ENCODE measurements at places on chromosomes 5 and 9. TPM values are rescaled to one million over a fixed set of nuclear protein-coding genes. Genes with fewer than 3 reads are reported as not detected.

The HSD17B3 gene
- 0.24 TPM for total RNA-seq

DNA sequence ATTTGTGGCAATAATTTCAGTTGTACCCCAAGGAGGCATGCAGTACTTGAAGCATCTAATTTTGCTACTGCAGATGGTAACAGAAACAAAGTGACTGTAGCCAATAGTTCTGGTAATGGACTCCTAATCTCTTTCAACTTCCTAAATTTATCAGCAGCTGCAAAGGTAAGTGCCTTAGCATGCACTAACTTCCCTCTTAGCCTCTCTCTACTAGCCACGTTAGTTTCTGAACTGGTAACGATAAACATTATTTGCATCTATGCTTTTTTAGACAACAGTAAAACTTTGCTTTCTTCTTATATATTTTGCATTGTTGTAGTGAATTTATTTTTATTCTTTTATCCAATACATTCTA lies 6.2 kb upstream of the CKS2 start:
- no peak for DNase-seq

- no peak for DNase-seq
Observed at GRCh38 chr5:39462211-39462610, 37.4 kb upstream of the DAB2 start.

DNA sequence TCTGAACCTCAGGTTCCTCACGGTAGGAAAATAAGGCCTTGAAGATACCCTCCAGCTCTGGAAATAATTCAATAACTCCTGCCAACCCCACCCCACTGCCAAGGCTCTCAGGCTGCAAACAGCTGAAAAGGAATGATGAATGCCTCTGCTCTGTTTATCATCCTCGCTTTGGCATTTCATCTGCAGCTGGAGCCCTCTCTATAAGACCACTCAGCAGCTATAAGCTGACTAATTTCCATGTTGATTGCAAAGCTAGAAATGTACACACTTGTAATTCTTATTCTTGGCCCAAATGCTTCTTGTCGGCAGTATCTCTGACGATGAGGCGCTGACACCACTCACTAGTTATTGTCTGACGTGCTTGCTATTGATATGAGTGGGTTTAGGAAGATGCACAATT lies 408.4 kb upstream of the NMUR2 start:
- no peak for DNase-seq

DNA sequence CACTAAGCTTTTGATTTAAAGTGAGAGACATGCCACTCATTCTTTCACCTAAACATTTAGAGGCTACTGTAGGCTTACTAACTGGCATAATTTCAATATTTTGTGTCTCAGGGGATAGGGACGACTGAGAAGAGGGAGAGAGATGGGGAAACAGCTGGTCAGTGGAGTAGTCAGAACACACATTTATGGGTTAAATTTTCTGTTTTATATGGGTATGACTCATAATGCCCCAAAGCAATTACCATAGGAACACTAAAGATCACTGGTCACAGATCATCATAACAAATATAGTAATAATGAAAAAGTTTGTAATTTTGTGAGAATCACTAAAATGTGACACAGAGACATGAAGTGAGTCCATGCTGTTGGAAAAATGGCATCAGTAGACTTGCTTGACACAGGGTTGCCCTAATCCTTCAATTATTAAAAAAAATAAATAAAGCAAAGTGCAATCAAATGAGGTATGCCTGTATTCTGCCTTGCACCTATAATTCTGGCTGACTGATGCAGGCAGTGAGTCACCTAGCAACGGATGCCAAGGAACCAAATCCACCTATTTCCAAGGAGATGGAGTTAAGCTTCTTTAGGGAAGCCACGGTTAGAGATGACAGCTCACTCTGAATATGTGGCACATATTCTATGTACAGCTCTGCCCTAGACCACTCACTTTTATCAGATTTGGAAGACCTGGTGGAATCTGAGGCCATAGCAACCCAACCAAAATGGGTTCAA lies 166.1 kb downstream of the MARCHF11 start:
- DNase-seq: no peak

DNA sequence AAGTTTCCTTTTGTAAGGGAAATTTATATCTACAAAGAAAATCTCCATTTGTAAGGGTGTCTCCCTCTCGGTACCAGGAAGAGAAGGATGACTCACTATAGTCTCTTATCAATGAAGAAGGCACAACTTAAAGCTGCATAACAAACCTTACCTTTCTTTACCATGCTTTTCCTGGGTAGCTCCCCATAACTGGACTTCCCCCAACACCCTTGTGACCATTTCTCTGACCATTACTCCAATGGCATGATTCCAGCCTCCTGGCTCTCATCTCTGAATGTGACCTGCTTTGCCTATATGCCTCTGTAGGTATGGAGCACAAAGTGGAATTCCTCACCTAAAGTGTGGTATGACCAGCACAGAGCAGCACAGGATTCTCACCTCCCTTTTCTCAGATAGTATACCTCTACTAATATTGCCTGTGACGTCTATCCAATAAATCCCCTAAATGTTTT lies 62.8 kb downstream of the GNA14 start:
- peak; percentile 18 for DNase-seq

DNA sequence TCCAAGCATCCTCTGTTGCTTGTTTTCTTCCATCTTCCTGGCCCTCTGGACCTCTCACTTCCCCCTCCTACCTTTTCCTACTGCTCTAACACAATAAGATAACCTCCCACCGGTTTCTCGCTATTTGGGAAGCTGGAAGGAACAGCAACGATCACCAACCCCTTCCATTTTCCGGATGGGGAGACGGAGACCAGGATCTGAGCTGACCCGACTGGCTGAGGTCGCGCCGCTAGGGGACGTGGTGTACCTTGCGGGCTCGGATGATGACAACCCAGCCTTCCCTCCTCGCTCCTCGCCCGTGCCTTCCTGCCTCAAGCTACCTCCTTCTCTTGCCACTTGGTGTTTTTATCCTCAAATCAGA lies 1.9 kb downstream of the LPAR1 start:
- peak; percentile 59 for DNase-seq

The MYOZ3 gene
- total RNA-seq: 8.1 TPM

GRCh38 chr5:122933956-122934355 lies 88.5 kb downstream of the SNX24 start:
- DNase-seq: no peak

The FAM169A gene
- 37.6 TPM for total RNA-seq

The LCN12 gene
- 0.38 TPM for total RNA-seq

DNA sequence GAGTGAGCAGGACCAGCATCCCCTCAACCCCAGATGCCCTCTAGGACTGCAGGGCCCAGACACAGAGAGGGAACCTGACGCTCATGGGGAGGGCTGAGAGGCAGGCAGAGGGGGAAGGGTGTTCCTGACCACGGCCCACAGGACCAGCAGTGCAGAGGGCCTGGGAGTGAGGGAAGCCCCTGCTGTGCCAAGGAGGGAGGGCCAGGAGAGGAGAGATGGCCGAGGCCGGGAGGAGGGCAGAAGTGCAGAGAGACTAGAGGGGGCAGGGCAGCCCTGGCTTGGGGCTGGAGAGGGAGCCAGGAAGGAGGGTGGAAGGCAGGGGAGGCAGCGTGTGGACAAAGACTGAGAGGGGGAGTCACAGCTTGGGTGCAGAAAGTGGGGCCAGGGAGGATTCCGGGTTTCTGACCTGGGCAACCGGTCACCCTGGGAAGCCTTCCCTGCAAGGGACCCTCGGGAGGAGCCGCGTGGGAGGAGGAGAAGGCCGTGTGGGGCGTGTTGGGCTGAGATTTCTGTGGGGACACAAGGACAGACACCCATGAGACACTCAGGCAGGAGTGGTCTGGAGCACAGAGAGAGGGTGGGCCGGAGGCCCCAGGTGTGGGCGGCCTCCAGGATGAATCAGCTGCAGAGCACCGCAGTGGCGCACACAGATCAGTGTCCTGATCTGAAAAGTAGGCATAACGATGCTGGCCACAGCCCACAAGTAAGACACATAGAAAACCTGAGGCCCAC lies 117.5 kb downstream of the ADAMTS2 start:
- peak; percentile 81 for DNase-seq

DNA sequence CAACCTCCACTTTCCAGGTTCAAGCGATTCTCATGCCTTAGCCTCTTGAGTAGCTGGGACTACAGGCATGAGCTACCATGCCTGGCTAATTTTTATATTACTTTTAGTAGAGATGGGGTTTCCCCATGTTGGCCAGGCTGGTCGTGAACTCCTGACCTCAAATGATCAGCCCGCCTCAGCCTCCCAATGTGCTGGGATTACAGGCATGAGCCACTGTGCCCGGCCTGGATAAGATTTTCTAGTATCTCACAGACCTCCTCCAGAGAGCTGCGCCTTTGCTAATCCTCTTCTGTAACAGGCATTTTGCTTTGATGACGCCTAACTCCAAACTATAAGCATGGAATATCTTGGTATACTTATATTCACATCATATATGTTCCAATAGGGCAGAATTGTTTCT lies 99.4 kb downstream of the FSTL4 start:
- no peak for DNase-seq

The BARHL1 gene
- 0.07 TPM for total RNA-seq

DNA sequence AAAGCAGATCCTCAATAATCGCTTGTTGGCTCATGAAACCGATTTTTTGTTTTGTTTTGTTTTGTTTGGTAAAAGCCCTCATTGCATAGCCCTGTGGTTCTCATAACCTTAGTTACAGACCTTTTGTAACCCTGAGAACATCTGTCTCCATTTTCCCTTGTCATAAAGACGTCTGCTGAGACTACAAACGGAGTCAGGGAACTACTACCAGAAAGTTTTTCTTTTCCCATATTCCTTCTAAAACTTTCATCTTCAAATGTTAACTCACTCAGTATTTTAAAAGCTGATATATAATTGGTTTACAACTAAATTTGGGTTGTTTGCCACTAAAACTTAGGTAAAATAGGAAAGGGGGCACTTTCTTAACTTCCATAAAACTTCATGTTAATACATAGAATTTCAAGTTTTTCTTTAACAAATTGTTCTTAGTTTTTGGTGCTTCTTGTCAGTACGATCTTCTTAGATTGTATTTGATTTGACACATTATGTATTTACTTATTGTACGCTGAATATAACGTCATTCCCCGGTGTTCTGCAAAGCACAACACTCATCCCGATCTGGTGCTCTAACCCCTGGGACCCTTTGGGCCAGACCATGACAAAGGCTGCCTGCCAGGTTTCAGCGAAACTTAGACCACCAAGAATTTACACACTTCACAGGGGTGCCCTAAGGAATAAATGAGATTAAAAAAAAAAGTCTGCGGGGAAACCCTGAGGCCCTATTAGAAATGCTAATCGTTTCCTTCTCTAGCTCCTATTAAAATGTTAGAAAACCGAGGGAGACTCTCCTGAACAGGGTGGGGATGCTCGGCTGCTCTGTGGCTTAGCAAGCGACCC lies 1.1 kb upstream of the ANP32B start:
- no peak for DNase-seq

- no peak for DNase-seq
Observed at GRCh38 chr9:108831496-108832178, 24.1 kb downstream of the ACTL7B start.

DNA sequence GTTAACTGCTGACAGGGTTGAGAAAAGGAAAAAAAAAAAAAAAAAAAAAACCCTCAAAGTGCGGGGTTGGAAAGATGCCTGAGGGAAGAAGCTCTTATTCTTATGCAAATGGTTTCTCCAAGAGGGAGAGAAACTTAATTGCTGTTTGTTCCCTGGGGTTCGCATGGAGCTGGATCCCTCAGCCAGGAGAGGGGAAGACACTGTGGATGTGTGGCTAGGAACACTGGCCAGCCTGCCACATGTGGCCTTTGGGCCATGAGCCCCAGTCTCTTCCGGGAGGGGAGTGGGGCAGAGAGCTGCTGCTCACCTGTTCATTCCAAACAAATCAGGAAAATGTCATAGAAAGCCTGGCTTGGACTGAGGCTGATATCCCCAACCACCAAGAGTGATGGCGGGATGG lies 9.4 kb upstream of the SCGB3A2 start:
- peak; percentile 12 for DNase-seq

GRCh38 chr5:180784497-180785097 lies 18.0 kb downstream of the MGAT1 start:
- peak; percentile 78 for DNase-seq

Measured in H7 (cell line).